ENCODE measurements at places on chromosomes 3 and 15. TPM values are rescaled to one million over a fixed set of nuclear protein-coding genes. Genes with fewer than 3 reads are reported as not detected.

DNA sequence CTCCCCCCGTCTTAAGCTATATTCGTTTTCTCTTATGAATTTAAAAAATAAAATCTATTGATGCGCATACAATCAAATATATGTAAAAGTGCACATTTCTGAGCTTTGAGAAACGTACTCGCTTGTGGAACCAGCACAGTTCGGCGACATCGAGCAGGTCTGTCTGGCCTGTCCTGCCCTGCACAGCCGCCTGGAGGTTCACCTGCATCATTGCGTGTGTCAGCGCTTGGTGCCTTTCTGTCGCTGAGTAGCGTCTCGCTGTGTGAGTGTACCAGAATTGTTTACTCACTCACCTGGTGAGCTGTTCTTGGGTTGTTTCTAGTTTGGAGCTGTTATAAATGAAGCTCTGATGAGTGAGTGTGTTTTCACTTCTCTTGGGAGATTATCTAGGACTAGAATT is 104.0 kb downstream of the VGLL4 start:
- no peak overlapping the region for H3K27ac ChIP-seq
- peaks cover under 1% of the 10 kb centered on the region for H3K4me1 ChIP-seq
- H3K4me3 ChIP-seq, result no peak overlapping the region
- DNase-seq, result peak; percentile 57
- no peaks in the 10 kb centered on the region for H3K36me3 ChIP-seq
- no peaks in the 10 kb centered on the region for H3K27me3 ChIP-seq

DNA sequence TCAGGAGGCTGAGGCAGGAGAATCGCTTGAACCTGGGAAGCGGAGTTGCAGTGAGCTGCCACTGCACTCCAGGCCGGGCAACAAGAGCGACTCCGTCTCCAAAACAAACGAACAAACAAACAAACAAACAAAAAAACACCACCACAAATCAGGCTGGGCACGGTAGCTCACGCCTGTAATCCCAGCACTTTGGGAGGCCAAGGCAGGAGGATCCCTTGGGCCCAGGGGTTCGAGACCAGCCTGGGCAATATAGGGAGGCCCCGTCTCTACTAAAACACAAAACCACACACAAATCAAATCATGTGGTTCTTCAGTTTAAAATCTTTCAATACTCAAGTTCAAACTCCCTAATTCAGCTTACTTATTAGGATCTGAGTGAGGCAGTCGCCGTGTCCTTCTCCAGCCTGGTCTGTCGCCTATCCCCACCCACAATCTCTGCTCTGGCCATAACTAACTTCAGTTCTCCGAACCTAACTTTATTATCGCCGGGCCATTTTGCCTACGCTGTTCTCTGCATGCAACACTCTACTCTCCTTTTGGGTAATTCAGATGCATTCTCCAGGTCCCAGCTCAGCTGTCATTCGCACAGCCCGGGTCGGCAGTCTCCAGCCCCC is 660 bp upstream of the RTF1 start:
- no peaks in the 10 kb centered on the region for H3K36me3 ChIP-seq
- H3K27ac ChIP-seq, result peak overlapping the region; percentile 87
- DNase-seq, result no peak
- H3K4me1 ChIP-seq, result peaks cover 32% of the 10 kb centered on the region

GRCh38 chr3:2061360-2061759 is 37.3 kb upstream of the CNTN4 start:
- no peak for DNase-seq
- no peak overlapping the region for H3K27ac ChIP-seq
- no peaks in the 10 kb centered on the region for H3K36me3 ChIP-seq
- no peak overlapping the region for H3K4me3 ChIP-seq
- no peaks in the 10 kb centered on the region for H3K27me3 ChIP-seq

DNA sequence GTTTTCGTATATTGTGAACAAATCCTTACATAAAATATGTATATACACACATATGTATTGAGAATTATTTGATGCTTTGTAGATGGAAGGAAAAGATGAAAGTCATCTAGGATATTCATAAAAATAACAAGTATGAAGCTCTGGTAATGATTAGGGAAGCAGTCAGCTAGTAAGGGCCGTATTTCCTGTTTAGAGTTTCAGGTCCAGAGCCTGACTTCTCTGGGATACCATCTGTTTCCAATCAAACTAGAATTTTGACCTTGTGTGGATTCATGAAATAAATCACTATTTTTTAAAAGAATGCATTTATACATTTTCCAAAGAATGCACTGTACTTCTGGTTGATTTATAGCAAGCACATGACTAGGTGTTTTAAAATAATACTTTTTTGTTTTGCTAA is 156.1 kb upstream of the CGNL1 start:
- H3K27ac ChIP-seq, result no peak overlapping the region
- no peaks in the 10 kb centered on the region for H3K36me3 ChIP-seq
- no peak for DNase-seq
- H3K27me3 ChIP-seq, result no peaks in the 10 kb centered on the region
- peak overlapping the region; percentile 6 for H3K4me3 ChIP-seq

- DNase-seq, result peak; percentile 72
- H3K4me1 ChIP-seq, result peaks cover 43% of the 10 kb centered on the region
- no peak overlapping the region for H3K4me3 ChIP-seq
- H3K27ac ChIP-seq, result no peak overlapping the region
- H3K36me3 ChIP-seq, result no peaks in the 10 kb centered on the region
- no peaks in the 10 kb centered on the region for H3K27me3 ChIP-seq
Observed at GRCh38 chr3:12948891-12949711, 107.7 kb upstream of the RPL32 start.

- no peak overlapping the region for H3K4me3 ChIP-seq
- H3K36me3 ChIP-seq, result no peaks in the 10 kb centered on the region
- H3K27me3 ChIP-seq, result no peaks in the 10 kb centered on the region
- H3K4me1 ChIP-seq, result no peaks in the 10 kb centered on the region
- DNase-seq, result no peak
- no peak overlapping the region for H3K27ac ChIP-seq
Observed at GRCh38 chr3:146884296-146884695, 279.1 kb upstream of the PLSCR5 start.

- H3K4me3 ChIP-seq, result no peak overlapping the region
- no peak overlapping the region for H3K27ac ChIP-seq
- no peaks in the 10 kb centered on the region for H3K27me3 ChIP-seq
- no peak for DNase-seq
Observed at GRCh38 chr3:158463556-158463955, 107.4 kb upstream of the MLF1 start.

GRCh38 chr15:73110201-73110600 is 57.9 kb downstream of the NEO1 start:
- H3K4me1 ChIP-seq, result no peaks in the 10 kb centered on the region
- DNase-seq, result no peak
- no peak overlapping the region for H3K4me3 ChIP-seq
- H3K27me3 ChIP-seq, result no peaks in the 10 kb centered on the region
- H3K36me3 ChIP-seq, result no peaks in the 10 kb centered on the region

- no peaks in the 10 kb centered on the region for H3K36me3 ChIP-seq
- H3K4me1 ChIP-seq, result no peaks in the 10 kb centered on the region
- H3K27me3 ChIP-seq, result no peaks in the 10 kb centered on the region
- DNase-seq, result no peak
- H3K27ac ChIP-seq, result no peak overlapping the region
Observed at GRCh38 chr15:67807141-67807540, 18.2 kb upstream of the SKOR1 start.

GRCh38 chr3:59064276-59064675 is 14.5 kb upstream of the CFAP20DC start:
- no peaks in the 10 kb centered on the region for H3K27me3 ChIP-seq
- no peak for DNase-seq
- no peaks in the 10 kb centered on the region for H3K4me1 ChIP-seq
- no peak overlapping the region for H3K27ac ChIP-seq
- no peaks in the 10 kb centered on the region for H3K36me3 ChIP-seq

GRCh38 chr15:69390575-69390974 is 23.6 kb upstream of the KIF23 start:
- H3K36me3 ChIP-seq, result no peaks in the 10 kb centered on the region
- DNase-seq, result no peak
- H3K27ac ChIP-seq, result no peak overlapping the region
- H3K4me3 ChIP-seq, result no peak overlapping the region
- H3K27me3 ChIP-seq, result no peaks in the 10 kb centered on the region

DNA sequence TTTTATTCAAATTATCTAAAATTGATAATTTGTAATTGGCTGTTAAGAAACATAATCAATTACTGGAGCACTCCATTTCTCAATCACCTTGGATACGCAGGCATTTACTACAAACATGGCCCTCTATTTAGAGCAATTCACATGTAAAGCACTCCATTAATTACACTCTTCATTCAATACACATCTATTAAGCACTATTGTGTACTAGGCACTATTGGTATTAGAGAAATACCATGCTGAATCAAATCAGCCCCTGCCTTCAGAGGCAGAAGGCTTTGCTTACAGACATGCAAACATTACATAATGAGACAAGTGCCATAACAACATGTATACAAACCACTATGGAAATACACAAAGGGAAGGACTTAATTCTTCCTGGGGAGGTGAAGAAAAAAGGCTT is 69.1 kb downstream of the PEAK1 start:
- DNase-seq, result no peak
- peaks cover 9% of the 10 kb centered on the region for H3K4me1 ChIP-seq
- H3K4me3 ChIP-seq, result no peak overlapping the region
- no peaks in the 10 kb centered on the region for H3K36me3 ChIP-seq

- H3K4me1 ChIP-seq, result peaks cover 12% of the 10 kb centered on the region
- H3K36me3 ChIP-seq, result no peaks in the 10 kb centered on the region
- H3K27me3 ChIP-seq, result no peaks in the 10 kb centered on the region
- H3K4me3 ChIP-seq, result no peak overlapping the region
Observed at GRCh38 chr3:100871306-100871705, 121.9 kb downstream of the ABI3BP start.

DNA sequence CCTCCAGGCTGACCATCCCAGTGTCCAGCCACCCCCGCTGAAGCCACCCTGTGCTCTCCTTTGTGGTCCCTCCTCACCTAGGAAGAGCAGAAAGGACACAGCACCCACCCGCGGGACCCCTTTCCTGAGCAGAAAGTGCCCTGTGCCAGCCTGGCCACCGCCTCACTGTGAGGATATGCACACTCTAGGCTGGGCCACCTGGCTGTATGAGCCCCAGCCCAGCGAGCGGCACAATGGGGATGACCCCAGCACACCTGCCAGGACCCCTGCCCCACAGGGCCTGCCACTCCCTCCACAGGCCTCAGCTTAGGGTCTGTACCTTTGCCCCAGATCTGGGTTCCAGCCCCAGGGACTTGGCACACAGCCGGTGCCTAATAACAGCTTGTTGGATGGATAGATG is 47.9 kb upstream of the FURIN start:
- H3K27me3 ChIP-seq, result no peaks in the 10 kb centered on the region
- DNase-seq, result no peak
- no peaks in the 10 kb centered on the region for H3K36me3 ChIP-seq

DNA sequence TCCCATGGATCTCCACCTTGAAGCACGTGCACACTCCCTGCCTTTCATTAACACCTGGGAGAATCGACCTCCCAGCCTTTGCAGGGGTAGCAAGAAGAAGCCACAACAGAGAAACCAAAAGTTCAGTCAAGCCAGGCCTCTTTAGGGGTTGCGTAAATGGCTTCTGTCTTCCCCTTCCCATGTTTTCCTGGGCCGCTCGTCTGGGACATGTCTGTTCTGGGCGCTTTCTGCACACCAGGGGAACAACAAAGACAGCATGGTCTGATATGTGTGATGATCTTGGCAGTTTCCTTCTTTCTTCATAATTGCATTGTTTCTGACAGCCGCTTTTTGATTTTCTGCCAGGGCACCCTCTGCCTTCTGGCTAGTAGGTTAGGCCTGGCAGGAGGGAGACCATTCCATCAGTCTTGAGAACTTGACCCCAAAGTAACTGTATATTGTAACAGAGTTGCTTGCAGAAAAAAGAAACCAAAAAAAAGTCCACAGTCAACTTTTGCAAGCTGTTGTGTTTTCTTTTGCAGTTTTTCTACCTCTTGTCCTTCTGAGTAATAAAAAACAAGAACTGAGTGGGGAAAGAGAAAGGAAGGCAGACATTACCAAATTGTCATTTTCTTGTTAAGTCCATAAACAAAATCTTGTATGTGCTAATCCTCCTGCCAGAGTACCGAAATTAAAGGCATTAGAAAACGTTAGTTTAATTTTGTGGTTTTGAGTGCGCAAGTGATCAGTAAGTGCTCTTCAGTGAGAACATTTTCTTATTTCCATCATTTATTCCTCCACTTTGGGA is 56.0 kb upstream of the FURIN start:
- no peak for DNase-seq
- H3K36me3 ChIP-seq, result no peaks in the 10 kb centered on the region
- no peak overlapping the region for H3K4me3 ChIP-seq
- H3K4me1 ChIP-seq, result no peaks in the 10 kb centered on the region
- peak overlapping the region; percentile 6 for H3K27ac ChIP-seq

DNA sequence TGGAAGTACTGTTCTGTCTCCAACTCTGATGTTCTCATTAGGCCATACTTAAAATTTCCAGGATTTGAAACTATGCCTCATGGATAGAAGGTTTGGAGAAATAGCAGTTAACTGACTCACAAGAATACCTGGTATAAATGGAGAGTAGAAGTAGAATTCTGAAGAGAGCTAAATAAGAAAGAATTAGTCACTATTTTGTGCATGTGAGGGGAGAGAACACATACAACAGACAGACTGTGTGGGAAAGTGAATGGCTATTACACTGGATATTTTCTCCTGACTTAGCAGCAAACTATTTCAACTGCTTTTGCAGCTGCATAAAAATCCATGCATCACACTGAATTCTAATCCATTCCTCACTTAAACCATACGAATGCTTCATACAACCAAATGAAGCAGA is 71.3 kb downstream of the C3orf70 start:
- DNase-seq, result no peak
- no peak overlapping the region for H3K4me3 ChIP-seq
- H3K4me1 ChIP-seq, result no peaks in the 10 kb centered on the region
- no peaks in the 10 kb centered on the region for H3K27me3 ChIP-seq

DNA sequence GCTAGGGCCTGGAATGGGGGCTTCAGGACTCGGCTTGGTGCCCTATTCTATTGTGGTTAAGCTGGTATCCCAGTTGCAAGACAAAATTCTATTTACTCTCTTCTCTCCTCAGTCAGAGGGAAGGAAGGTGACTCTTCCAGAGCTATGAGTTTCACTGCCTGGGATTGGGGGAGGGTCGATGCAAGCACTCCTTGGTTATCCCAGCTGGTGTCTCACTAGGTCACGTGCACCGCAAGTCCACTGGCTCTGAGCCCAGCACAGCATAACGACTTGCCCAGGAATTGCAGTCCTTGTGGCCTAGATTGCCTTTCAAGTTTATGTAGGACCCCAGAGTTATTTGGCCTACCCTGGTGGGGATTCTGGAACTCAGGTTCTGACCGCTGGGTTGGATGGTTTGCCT is 958.8 kb downstream of the IGSF11 start:
- H3K4me1 ChIP-seq, result no peaks in the 10 kb centered on the region
- DNase-seq, result no peak

DNA sequence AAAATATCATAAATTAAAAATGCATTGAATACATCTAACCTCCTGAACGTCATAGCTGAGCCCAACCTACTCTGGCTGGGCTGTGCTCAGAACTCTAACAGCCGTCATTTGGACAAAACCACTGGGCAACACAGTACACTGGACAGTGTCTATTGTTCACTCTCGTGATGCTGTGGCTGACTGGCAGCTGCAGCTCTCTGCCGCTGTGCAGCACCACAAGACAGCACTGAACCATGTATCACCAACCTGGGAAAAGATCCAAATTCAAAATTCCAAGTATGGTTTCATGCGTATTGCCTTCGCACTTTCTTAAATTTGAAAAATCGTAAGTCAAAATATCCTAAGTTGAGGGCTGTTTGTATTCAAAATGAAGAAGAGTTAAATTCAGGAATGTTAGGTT is 145.1 kb upstream of the CNTN4 start:
- H3K36me3 ChIP-seq, result no peaks in the 10 kb centered on the region
- no peak for DNase-seq
- no peak overlapping the region for H3K27ac ChIP-seq
- no peak overlapping the region for H3K4me3 ChIP-seq
- no peaks in the 10 kb centered on the region for H3K27me3 ChIP-seq
- no peaks in the 10 kb centered on the region for H3K4me1 ChIP-seq

The SKIC8 gene
- total RNA-seq, result 37.9 TPM

The ITIH3 gene
- total RNA-seq, result 9.5 TPM

The PYGO1 gene
- 11.1 TPM for total RNA-seq

The EFL1 gene
- 13.8 TPM for total RNA-seq

Data from upper lobe of right lung (tissue), 1 donor.